ENCODE measurements at places on chromosomes 16 and 17. TPM values are rescaled to one million over a fixed set of nuclear protein-coding genes. Genes with fewer than 3 reads are reported as not detected.

The MYOCD gene
- not detected for total RNA-seq

The ABCA10 gene
- 0.19 TPM for total RNA-seq

The CRHR1 gene
- 0.10 TPM for total RNA-seq

The STAT5B gene
- total RNA-seq, result 30.9 TPM

The CNGB1 gene
- total RNA-seq, result 0.12 TPM

The HSF4 gene
- total RNA-seq, result 5.8 TPM

The TRPV3 gene
- total RNA-seq, result 1.2 TPM

The C1QTNF8 gene
- 2.9 TPM for total RNA-seq

The LLGL1 gene
- total RNA-seq, result 47.2 TPM

The CTRB1 gene
- total RNA-seq, result not detected

The IL21R gene
- total RNA-seq, result 6.6 TPM

The CDH16 gene
- total RNA-seq, result not detected

The IRX3 gene
- total RNA-seq, result 7.7 TPM

The NOTUM gene
- 0.14 TPM for total RNA-seq

The RASD1 gene
- total RNA-seq, result not detected

DNA sequence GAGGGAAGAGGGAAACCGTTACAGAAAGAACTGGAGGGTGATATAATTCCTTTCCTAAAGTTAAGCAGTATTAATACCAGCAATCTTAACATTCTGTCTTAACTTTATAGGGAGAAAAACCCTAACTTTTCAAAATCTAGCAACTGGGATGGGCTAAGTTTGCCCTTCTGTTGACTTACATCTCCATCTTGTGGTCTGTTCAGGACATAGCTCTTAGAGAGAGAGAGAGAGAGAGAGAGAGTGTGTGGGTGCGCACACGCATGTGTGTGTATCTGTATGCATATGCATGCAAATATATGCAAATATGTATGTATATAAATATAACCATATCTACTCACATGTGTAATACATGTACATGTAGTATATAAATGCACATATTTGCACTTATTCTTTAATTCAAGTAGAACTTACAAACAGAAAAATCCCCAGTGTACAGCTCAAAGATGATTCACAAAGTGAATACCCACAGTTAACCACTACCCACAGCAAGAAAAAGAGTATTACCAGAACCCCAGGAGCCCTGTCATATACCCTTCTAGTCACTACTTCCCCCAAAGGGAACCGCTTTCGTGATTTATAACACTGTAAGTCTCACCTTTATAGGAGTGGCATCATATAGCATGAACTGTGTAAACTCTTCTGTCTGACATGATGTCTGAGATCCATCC lies 46.5 kb downstream of the STX8 start:
- DNase-seq, result peak; percentile 19

DNA sequence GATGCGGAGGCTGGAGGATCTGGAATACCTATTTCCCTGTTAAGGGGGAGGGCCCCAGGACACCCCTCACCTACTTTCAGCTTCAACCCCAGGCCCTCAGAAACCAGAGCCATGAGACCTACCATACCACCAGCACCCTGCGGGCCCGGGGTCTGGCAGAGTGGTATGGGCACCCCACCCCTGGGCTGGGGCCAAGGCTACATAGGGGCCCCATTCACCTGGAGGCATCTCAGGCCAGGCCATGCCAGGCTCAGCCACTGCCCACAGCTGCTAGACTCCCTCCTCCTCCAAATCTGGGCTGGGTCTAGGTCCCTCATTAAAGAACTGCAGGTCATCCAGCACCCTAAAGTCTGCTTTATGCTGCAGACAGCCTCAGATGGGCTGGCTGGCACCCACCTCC lies 9.0 kb downstream of the FNDC8 start:
- DNase-seq, result no peak

DNA sequence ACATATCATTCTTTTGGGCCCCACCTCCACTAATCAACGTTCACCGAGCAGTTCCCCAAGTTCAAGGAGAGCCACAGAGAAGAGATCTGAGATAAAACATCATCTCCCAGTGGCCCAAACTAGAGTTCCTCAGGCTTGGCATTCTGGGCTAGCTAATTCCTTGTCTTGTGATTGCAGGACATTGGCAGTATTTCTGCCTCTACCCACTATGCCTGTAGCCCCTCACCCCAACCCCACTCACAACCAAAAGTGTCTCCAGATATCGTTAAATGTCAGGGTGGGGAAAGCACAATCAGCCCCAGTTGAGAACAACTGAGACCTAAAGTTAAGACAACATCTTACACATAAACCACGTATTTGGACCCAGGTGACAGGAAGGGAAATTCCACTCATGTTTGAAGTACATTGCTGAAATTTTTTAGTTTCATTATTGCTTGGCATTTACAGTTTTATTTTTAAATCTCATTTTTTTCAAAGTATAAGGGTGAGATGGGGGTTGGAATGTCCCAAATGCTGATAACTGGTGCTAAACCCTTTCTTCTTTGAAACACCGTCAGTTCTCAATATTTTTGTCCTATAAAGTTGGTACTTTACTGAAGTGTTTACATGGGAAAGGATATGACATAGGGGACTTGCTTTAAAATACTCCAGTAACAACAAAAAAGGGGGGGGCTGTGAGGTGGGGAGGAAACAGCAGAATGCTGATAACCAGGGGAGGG lies 13.6 kb downstream of the ZC3H7A start:
- peak; percentile 64 for DNase-seq

- DNase-seq, result no peak
These were observed 8.8 kb downstream of the IL21R start for GRCh38 chr16:27410761-27411160.

- DNase-seq, result no peak
These were observed 32.9 kb upstream of the USP22 start for GRCh38 chr17:21075739-21076085.

- no peak for DNase-seq
These were observed 1.4 kb downstream of the AXIN2 start for GRCh38 chr17:65559804-65560627.

- DNase-seq, result no peak
These were observed 4.5 kb upstream of the KATNB1 start for GRCh38 chr16:57730771-57731730.

- DNase-seq, result no peak
These were observed 857 bp downstream of the TMC8 start for GRCh38 chr17:78131172-78132083.

DNA sequence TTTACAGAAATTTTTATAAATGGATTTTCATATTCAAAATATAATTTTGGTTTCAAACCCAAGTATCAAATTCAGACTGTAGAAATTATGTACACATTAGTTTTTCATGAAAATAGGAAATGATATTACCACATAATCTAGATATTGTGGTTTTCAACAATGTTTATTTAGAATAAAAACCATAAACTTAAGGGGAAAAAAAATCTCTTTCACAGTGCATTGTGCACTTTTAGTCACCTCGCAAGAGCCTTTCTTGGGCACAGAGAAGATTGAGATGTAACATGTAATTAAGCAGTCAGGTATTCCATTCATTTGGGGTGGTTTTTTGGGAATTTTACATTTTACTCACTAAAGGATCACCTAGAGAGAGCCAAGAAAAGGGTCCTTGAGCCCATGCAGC lies 104.0 kb downstream of the TANC2 start:
- no peak for DNase-seq

- DNase-seq, result no peak
These were observed 233.9 kb downstream of the MRTFB start for GRCh38 chr16:14304891-14305460.

- DNase-seq, result no peak
These were observed 262.1 kb upstream of the MAF start for GRCh38 chr16:79862601-79863000.

GRCh38 chr17:77869041-77869599 lies 89.4 kb upstream of the TNRC6C start:
- no peak for DNase-seq

DNA sequence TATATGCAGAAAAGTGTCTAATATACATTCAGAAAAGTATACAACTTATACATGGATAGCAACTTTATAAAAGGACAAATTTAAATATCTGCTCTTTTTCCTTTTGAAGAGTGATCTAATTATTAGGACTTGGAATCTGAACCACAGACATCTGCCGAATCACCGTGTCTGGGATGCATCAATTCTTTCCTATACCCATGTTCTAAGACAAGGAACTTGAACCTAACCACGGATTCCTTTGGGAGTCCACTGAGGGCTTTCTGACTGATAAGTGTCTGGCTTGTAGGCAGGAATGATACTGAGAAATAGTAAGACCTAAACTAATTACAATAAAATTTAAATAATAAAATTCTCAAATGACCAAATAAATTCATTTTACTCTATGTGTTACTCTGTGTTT lies 54.2 kb downstream of the NDEL1 start:
- DNase-seq, result no peak

DNA sequence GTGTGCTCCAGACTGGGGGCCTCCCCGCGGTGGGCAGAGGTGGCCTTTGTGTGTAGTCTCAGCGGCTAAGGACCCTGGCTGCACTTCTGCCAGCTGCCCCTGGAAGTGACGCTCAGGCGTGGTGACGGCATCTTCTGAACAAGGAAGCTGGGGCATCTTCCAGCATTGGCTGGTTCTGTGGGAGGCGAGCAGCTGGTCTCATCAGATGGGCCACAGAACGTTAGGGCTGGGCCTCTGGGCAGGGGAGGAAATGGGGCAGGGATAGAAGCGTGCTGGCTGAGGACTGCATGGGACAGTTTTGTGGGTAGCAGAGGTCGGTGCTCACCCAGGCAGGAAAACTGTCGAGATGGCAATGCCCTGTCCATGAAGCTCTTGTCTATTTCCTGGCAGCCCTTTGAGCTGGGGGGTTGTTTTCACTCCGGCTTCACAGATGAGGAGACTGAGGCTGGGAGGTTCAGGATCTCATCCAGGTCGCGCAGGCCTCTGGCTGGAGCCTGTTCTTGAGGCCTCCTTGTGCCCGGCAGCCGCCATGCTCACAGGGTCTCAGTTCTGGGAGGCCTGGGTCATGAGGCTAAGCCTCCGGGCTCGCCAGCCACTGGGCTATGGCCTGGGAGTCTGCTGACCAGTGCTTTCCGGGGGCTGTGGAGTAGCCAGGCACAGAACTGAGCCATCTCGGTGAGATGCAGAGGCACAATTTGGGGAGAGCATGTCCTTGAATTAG lies 16.3 kb downstream of the IRF8 start:
- no peak for DNase-seq

GRCh38 chr16:72502594-72503005 lies 330.6 kb upstream of the PMFBP1 start:
- no peak for DNase-seq

- no peak for DNase-seq
These were observed at the start of gene UMOD for GRCh38 chr16:20352615-20353014. Gene UMOD, minus strand, starts transcription at chr16:20352715. Its CDS starts 1,978 bp downstream, at chr16:20350737.

GRCh38 chr17:14156689-14157088 lies 80.0 kb downstream of the CDRT15 start:
- no peak for DNase-seq

GRCh38 chr16:81265658-81266451 lies 27.4 kb downstream of the BCO1 start:
- DNase-seq, result no peak

Measured in A172 (cell line).